ENCODE measurements at places on chromosomes 5 and 9. TPM values are rescaled to one million over a fixed set of nuclear protein-coding genes. Genes with fewer than 3 reads are reported as not detected.

C1QTNF2 gene
- not detected for total RNA-seq

GRCh38 chr5:156128026-156128425 lies 198.9 kb upstream of the SGCD start:
- DNase-seq: no peak

DNA sequence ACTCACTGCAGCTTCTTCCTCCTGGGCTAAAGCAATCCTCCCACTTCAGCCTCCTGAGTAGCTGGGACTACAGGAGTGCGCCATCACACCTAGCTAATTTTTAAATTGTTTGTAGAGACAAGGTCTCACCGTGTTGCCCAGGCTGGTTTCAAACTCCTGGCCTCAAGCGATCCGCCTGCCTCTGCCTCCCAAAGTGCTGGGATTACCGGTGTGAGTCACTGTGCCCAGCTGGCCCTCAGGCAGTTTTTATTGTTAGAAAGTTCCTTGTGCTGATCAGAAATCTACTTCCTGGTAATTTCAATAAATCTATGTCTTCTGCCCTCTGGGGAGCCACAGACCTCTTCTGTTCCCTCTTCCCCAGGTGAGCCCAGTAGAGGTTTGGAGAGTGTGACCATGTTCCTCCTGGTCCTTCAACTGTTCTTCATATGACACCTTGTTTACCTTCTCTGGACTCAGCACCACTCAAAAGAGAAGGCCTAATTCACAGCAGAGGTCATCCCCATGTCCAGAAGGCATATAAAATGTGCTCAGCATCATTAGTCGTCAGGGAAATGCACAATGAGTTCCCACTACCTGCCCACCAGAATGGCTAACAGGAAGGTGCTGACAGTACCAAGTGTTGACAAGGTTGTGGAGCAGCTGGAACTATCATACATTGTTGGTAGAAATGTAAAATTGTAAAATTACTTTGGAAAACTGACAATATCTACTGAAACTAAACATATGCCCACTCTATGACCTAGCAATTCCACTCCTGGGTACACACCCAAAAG lies 10.4 kb downstream of the TMOD1 start:
- DNase-seq: no peak

GRCh38 chr9:21985964-21986667 lies 8.1 kb downstream of the CDKN2A start:
- no peak for DNase-seq

SOX30 gene
- not detected for total RNA-seq

NDOR1 gene
- total RNA-seq: 22.8 TPM

KCNN2 gene
- total RNA-seq: not detected

DNA sequence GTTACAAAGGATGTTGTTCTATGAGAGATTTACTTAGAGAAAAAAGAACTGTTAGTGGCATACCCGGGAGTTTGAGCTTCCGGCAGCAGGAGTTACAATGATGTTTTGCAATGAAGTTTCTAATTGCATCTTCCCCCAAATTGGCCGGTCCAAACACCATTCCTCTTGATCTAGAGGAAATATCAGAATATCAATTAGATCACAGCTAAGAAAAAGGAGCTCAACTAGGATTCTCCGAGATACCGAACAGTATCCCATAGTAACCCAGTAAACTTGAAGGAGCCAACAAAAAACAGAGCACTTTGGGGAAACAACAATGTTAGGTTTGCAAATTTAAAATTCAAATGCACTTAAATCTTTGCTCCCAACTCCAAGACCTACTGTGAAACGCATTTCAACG lies 159.5 kb downstream of the TRPM6 start:
- no peak for DNase-seq

DNA sequence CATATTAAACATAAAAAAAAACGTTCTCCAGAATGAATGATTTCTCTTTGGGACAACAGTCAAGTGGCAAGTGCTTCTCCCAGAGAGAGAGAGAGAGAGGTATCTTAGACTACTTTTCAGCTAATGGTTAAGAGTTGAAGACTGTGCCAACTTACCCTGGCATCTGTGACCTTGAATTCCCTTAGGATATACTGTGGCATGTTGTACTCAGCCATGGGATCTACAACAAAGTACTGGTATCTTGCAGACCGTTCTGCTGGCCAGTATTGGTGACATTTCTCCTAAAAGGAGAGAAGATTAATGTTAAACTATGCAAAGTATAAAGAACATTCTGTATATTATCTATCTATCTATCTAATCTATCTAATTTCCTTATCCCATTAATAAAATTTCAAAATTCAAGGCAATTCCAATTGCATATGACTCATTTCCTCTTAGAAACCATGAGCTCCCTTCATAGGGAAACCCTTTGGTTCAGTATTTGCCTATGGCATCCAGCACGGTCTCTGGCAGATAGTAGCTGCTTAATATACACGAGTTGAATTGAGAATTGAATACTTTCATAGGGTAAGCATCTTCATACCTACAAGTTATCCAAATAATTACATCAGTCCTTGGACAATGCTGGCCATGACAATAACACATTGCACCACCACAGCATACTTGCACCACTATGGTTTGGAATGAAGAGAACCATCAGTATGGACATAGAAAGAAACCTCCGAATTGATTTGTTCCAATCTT lies 539.4 kb upstream of the DMAC1 start:
- DNase-seq: no peak

DNA sequence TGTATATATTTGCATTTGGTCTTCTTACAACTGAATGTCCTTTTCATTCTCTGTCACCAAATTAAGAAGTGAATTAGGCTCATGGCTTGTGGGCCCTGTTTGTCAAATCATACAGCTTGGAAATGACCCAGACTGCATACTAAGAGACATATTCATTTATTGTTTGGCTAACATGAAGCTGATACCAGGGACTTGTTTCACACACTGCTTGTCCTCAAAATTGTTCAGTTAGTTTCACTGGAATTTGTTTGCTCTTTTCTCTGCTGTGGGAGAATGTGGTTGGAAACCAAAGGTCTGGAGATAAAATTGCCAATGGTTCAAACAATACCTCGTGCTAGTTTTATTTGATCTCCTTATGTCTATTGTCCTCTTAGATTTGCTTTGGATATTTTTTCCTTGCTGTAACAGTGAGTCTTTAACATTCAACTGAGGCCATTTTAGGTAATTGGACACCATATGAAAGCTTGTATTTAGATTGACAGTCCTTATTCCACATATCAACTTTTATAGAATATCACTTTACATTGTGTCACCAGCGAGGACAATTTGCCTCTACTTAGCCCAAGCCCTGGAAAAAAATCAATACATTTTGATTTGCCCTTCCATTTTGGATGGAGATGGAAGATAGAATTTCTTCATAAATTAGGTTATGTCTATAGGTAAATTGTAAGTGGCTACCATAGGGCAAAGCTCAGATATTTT lies 144.3 kb upstream of the MTAP start:
- DNase-seq: no peak

- DNase-seq: no peak
Measured at GRCh38 chr9:130735566-130735965, 42.0 kb downstream of the EXOSC2 start.

- DNase-seq: no peak
Measured at GRCh38 chr9:8815931-8816330, 1016.4 kb upstream of the DMAC1 start.

GRCh38 chr9:93897075-93897970 lies 57.8 kb downstream of the BARX1 start:
- DNase-seq: no peak

DNA sequence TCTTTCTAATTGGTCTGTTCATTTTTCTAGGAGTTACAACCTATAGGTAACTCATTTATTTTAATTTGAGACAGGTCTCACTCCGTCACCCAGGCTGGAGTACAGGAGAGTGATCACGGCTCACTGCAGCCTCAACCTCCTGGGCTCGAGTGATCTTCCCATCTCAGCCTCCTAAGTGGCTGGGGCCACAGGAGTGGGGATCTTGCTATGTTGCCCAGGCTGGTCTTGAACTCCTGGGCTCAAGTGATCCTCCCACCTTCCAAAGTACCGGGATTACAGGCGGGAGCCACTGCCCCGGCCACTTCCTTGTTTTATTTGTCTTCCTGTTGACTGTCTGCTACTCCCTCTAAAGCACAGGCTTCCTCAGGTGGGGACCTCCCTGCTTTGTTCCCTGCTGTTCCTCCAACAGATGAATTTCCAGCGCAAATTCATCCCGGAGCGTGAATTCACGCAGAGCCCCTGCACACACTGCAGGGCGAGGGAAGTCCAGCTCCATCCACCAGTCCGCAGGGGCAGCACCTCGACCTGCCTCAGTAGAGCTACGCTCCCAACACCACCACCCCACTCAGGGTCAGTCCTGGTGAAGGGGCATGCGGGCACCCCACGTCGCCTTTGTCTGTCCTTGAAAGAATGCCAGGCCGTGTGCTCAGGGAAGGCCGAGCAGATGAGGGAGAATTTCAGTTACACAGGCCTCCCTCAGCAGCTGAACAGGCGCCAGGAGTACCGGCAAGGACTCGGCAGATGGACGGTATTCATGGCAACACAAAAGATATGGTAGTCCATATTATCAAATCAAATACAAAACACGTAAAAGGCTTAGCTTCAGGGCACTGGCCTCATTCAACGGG lies 6.3 kb downstream of the QSOX2 start:
- DNase-seq: no peak

DNA sequence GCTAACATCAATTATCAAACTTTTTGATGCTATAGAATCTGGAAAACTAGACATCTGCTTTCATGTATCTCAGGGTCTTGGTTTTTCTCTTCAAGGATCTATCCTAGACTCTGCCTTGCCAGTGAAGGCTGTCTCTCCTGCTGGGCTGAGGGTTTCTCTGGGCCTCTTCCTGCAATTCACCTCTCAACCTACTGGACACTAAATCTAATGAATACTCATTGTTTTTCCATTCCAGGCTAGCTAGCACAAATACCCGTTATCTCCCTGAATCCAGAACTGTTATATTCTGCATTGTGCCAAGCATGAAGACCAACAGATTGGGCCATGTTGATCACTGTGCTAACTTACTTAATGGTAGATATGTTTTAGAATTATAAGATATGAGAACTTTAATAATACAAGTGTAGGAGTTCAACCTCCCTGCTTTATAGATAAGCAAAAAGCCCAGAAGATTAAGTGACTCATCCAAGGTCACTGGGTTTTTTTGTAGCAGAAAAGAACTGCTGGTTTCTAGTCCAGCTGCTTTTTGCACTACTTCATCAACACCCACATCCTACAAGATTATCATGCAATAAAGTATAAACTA lies 56.5 kb upstream of the RNF38 start:
- no peak for DNase-seq

- no peak for DNase-seq
Measured at GRCh38 chr9:103037508-103038477, 42.7 kb downstream of the CYLC2 start.

- DNase-seq: no peak
Measured at GRCh38 chr9:81589819-81590218, 99.5 kb downstream of the TLE1 start.

DNA sequence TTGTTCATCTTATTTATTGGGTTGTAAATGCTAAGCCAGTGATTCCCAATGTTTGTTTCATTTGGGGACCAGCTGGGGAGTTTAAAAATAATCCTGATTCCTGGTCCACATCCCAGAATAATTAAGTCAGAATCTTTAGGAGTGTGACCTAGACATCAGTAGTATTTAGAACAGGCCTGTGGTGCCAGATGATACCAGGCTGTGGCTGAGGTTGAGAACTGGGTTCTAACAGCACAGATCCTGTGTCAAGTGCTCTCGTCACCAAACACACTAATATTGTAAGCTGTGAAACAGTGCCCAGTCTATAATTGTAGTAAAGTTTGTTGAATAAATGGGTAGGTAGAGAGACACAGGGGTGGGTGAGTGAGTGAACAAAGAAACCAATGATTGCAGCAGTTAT lies 172.1 kb upstream of the PPP1R2B start:
- DNase-seq: no peak

- DNase-seq: no peak
Measured at GRCh38 chr5:169710675-169711074, 73.6 kb downstream of the DOCK2 start.

DNA sequence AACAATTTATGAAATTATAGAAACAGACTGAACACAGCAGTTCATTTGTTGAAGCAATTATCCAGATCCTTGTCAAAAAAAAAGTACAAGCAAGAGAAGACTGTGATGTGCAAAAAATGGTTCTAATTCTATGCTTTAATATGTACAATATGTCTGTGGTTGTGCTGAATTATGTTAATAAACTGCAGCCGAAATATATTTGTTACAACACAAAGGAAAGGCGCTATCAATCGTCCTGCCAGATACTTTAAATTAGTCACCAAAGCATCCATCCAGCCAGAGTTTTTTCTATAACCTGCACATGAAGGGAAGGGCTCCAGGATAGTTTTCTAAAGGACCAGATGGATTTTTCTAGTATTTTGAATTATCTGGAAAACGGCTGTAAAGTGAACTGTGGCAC lies 259.5 kb downstream of the BNC2 start:
- no peak for DNase-seq

- no peak for DNase-seq
Measured at GRCh38 chr9:94853887-94854286, 127.4 kb downstream of the AOPEP start.

DNA sequence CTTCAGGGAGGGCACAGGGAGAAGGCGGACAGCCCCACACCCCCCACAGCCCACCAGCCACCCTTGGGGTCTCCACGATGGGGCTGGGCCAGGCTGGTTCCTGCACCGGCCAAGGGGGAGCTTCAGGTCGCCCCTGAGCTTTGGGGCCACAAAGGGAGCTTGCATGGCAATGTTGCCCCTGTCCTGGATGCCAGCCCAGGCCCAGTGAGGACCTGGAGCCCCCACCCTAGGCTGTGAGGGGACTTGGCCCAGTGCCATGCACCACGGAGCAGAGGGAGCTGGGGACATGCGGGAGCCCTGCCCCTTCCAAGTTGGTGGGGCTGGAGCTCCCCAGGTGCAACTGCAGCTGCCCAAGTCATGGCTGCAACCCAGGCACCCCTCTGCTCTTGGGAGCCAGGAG lies 18.4 kb downstream of the TMEM38B start:
- DNase-seq: no peak

- no peak for DNase-seq
Measured at GRCh38 chr5:143714629-143715028, 97.3 kb upstream of the HMHB1 start.

IL5 gene
- not detected for total RNA-seq

DNA sequence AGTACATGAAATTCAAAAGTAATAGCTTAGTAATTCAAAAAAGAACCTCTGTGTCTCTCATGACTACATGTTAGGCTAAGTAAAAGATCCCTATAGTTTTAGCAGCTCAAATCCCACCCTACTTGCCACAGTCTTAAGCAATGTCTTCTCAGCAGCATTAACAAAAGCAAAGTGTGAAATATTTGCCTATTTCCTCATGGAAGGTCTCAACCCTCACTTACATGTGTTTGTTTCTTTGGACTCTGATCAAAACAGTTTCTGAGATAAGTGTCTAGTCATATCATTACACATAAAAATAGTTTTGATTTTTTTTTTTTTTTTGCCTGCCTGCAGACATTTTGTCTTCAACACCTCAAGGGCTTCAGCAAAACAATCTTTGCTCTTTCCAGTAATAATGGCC lies 310.5 kb downstream of the CETN3 start:
- DNase-seq: no peak

- DNase-seq: no peak
Measured at GRCh38 chr5:172266676-172267092, 16.9 kb downstream of the UBTD2 start.

GRCh38 chr9:116795821-116796220 lies 108.7 kb downstream of the TRIM32 start:
- no peak for DNase-seq
